ENCODE measurements at places on chromosomes 7 and 10.

GRCh38 chr10:130882906-130883305 lies 428.6 kb downstream of the TCERG1L start:
- no peak for DNase-seq

DNA sequence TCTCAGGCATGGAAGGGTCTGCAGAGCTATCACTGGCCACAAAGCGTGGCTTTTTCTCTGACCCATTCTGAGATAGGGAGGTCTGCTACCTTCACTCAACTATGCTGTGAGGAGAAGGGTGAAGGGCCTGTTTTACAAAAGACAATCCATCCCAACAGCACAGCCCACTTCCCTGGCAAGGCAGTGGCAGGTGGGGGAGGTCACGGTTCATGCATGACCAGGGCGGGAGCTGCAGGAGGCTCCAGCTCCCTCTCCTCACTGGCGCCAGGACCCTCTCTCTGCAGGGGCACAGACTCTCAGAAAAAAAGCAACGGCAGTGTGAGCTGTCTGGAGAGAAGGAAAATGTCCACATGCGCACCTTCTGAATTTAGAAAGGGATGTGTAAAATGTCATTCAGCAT lies 28.5 kb downstream of the GRB10 start:
- no peak for DNase-seq

- DNase-seq, result no peak
Measured at GRCh38 chr10:112838784-112839481, 111.1 kb upstream of the TCF7L2 start.

DNA sequence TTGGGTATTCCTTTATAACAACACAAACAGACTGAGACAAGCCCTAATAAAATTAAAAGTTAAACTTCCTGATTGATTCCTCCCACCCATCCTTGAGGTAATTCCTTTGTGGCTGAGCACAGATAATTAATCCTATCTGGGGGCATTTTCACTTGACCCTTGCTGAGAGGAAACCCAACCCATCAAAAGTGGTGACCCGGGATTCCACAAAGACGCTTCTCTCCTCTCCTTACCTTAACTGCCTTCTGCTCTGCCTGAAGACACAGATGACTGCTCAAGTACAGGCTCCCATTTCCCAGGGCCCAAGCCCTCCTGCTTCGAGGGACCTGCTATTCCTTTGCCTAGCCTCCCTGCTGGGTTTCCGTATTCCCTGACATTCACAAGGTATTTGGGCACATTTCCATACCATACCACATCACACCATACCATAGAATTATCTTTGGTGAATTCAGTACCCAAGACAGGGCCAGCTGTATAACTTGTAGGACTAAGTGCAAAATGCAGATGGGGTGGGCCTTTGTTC lies 9.8 kb upstream of the MAPK8 start:
- DNase-seq, result no peak

DNA sequence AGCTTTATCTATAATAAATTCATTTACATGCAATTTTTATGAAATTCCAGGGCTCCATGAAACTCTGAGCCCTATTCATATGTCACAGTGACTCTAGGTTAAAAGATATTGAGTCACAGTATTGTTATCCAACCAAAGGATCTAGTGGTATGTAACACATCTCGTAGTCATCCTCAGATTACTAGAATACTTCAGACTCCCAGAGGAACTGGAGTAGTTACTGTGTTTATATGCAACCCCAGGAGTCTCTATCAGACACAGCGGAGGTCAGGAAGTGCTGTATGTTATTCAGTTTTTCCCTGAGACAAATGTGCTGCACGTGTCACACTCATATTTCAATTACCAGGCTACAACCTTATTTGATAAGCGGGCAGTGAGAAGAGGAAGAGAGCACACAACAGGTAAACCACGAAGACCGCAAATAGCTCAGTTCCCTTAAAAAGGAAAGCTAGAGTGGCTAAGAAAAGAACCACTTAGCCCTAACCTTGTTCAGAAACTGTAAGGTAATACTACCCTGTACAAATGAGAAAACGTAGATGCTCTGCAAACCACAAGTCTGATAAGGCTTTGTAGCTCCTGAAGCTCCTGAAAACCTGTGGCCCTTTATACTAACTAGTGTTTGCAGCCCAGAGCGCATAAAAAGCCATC lies 114.0 kb upstream of the CNTNAP2 start:
- DNase-seq, result no peak

- DNase-seq, result no peak
Measured at GRCh38 chr7:96212474-96212873, 109.4 kb downstream of the SLC25A13 start.

DNA sequence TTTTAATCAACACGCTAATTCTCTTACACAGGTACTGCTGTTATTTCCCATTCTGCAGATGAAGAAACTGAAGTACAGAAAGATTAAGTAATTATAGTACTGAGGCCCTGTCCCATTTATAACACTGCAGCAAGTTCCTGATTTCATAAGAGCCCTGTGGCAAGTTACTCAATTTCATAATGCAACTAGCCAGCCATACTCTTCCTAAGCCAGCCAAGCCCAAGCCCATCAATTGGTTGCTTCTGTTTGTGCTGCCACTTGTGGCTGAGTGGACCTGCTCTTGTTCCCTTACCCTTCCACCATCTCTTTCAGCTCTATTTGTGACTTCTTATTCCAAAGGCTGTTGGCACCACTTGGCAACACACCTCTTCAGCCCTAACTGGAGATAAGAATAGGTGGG lies 19.7 kb upstream of the PRPF18 start:
- no peak for DNase-seq

DNA sequence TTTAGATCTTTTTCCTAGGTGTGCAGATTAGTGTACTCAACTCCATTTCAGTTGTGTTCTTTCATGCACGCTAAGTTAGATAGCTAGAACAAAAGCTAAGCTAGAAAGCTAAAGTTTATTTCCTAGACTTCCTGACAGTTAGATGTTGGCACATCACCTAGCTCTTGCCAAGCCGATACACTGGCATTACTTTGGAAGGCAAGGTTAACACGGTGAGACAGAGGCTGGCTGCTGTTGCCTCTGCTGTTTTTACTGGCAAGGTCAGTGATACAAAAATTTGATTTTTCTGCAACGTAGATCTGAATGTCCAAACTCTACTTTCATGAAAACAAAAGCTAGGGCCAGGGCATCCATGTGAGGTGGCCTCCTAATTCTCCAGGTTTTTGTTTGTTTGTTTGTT lies 203.4 kb downstream of the IMMP2L start:
- no peak for DNase-seq

- DNase-seq, result no peak
Measured at GRCh38 chr7:159061209-159061608, 83.5 kb downstream of the VIPR2 start.

DNA sequence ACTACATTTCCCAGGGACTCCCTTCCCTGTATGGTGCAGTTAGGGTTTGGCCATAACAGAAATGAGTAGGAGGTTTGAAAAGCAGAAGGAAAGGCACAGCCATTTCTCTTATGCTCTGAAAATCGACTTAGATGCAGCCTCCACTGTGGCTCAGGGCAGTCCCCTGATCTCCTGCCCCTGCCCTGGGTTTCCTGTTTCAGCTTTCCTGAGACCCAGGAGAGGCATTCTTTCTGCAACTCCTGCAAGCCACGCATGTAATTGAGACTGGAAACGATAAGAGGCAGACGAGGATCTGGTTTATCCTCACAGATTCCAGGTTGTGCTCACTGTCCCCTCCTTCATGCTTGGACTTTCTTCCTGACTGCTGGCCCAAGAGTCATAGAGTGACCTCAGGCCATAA lies 461.2 kb upstream of the VSTM2A start:
- DNase-seq, result no peak

GRCh38 chr10:12062754-12063482 lies 5.8 kb upstream of the DHTKD1 start:
- no peak for DNase-seq

- no peak for DNase-seq
Measured at GRCh38 chr10:127968659-127969058, 61.8 kb downstream of the PTPRE start.

- DNase-seq, result peak; percentile 97
Measured at GRCh38 chr7:32586291-32587221, 91.3 kb downstream of the AVL9 start.

- DNase-seq, result no peak
Measured at GRCh38 chr10:117135026-117135372, 3.1 kb downstream of the VAX1 start.

- no peak for DNase-seq
Measured at GRCh38 chr7:4133491-4134044, 548.5 kb upstream of the FOXK1 start.

DNA sequence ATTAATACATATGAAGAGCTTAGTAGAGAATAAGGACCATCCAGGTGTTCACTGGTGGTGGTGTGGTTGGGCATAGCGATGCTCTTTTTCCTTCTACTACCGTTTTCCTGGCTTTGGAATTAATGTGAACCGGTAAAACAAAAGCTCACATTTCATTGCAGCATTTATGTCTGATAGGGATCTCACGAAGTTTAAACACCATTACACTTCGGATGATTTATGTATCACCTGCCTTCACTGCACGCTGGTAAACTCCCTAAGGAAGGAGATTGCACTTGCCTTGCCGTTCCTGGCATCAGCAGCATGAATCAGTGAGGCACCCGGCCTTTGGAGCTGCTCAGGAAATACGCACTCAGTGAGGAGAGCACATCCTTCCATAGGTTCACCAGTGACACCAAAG lies 47.5 kb downstream of the WIPF3 start:
- DNase-seq, result no peak

GRCh38 chr10:53537508-53537907 lies 764.9 kb upstream of the MBL2 start:
- DNase-seq, result no peak

GRCh38 chr7:85039196-85039923 lies 147.5 kb downstream of the SEMA3D start:
- DNase-seq, result no peak

DNA sequence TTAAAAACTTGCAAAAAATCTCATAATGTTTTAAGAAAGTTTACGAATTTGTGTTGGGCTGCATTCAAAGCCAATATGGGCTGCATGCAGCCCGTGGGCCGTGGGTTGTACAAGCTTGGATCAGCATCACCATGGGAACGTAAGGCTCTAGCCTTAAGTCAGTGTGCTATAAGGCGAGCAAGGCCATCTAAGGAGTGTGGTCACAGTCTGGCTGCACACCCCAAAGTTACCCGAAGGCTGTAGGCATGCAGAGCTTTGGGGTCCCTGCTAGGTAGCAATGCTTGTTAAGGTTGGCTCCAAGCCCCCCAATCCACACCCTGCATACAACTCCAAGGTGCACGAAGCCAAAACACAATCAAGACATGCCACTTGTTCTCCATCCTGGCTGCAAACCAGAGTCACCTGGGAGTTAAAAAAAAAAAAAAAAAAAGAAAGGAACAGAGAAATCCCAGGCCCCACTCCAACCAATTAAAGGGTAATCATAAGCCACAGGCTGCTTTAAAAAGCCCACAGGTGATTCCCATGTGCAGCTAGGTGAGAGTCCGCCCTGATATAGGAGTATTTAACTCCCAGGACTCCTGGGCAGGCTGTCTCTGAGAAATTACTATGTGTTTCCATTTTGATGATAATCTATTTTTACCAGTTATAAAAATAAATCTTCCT lies 8.5 kb upstream of the PNLIPRP2 start:
- no peak for DNase-seq

GRCh38 chr10:114565066-114565465 lies 93.0 kb downstream of the ABLIM1 start:
- DNase-seq, result peak; percentile 64

DNA sequence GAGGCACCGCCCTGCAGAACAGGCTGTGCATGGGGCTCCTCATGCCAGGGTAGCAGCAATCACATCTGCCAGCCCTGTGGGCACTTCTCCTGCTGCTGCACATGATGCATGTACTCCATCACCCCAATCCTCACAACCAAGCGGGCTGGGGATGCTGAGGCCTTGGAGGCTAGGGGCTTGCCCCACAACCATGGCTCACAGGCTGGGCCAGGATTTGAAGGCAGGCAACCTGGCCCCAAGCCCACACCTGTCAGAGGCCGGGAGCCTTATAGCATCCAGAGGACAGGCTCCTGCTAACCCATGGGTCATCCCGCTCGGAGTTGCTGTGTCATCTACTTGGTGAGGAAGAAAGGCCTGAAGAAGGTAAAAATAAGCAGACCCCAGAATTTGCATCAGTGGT lies 2.2 kb downstream of the POLM start:
- no peak for DNase-seq

DNA sequence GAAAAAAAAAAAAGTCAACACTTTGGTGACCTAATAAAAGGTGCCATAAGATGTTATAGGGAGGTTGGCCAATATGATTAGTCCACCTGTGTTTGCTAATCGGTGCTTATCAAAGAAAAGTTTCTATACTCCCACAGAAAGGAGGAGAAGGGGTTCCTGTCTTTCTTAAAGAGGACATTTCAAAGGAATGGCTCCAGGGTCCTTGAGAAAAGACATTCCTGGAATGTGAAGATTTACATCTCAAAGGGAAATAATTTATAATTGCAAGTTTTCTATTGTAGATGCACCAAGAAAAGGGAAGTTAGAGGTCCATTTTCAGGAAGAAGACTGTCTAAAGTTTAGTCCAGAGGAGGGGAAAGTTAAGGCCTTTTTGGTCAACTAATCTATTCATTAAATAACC lies 715.3 kb downstream of the NXPH1 start:
- DNase-seq, result no peak

- peak; percentile 19 for DNase-seq
Measured at GRCh38 chr10:80924063-80924952, 386.6 kb downstream of the SH2D4B start.

- DNase-seq, result peak; percentile 27
Measured at GRCh38 chr10:21724020-21724589, 190.1 kb downstream of the MLLT10 start.

DNA sequence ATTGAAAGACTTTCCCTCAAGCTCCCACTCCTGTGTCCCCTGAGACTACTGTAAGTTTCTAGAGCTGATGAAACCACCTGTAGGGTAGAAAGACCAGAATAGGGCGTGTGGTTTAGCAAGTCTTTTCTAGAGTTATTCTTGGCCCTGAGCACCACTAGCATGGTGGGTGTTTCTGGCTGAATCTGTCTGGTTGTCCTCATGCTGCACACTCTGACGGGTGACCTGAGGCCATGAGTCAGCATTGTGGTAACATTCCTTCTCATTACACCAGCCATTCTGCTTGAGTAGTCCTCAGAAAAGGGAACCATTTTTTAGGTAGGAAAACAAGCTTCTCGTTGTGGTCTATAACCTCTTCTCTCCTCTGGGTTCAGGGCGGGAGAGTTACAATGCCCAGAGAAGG lies 250.3 kb downstream of the SNX13 start:
- peak; percentile 95 for DNase-seq

- no peak for DNase-seq
Measured at GRCh38 chr10:86188326-86188725, 178.3 kb downstream of the GRID1 start.

GRCh38 chr10:122348935-122349361 lies 25.6 kb upstream of the PLEKHA1 start:
- DNase-seq, result no peak

GRCh38 chr10:44773565-44773964 lies 137.6 kb upstream of the TMEM72 start:
- DNase-seq, result no peak

GRCh38 chr7:70520611-70521010 lies 611.3 kb upstream of the GALNT17 start:
- peak; percentile 3 for DNase-seq

GRCh38 chr10:26491934-26492333 lies 53.8 kb downstream of the APBB1IP start:
- peak; percentile 41 for DNase-seq

GRCh38 chr10:119441151-119441821 lies 101.2 kb downstream of the RGS10 start:
- DNase-seq, result peak; percentile 95

- peak; percentile 9 for DNase-seq
Measured at GRCh38 chr7:90430614-90431460, 27.6 kb downstream of the CLDN12 start.

Data from EH (cell line).